ENCODE measurements at places on chromosomes 3 and 15.

DNA sequence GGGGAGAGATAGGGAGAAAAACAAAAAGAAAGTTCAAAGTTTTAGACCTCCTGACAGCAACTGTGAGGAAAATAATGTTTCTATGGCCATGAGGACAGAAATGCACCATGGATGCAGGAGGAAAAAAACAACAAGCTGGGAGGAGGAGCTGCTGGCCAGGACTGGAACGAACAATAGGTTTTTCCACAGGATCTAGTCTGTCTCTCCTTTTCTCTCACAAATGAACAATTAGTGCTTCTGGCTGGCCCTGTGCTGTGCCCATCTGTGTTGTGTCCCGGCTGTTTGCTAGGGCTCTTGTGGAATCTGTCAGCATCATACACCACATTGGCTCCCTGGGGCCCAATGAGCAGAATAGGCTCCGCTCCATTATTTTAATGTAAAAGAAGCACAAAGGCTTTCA, 15.2 kb downstream of the GK5 start:
- DNase-seq = no peak

DNA sequence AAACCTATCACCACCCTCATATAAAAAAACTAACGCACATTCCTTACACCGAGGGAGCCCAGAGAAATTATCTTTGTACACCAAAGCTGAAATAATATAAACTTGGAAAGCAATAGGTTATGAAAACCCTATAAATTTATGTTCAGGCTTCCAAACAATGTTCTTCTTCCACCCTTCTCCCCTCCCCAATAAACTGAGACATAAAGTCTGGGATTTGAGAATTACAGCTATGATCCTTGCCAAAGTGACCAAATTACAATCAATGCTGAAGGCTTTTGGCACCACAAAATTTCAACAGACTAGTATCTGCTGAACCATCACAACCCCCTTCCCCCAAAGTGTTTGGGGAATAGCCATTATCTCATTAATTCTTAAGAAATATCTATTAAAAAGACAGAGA, 237.8 kb downstream of the FMN1 start:
- DNase-seq = no peak

DNA sequence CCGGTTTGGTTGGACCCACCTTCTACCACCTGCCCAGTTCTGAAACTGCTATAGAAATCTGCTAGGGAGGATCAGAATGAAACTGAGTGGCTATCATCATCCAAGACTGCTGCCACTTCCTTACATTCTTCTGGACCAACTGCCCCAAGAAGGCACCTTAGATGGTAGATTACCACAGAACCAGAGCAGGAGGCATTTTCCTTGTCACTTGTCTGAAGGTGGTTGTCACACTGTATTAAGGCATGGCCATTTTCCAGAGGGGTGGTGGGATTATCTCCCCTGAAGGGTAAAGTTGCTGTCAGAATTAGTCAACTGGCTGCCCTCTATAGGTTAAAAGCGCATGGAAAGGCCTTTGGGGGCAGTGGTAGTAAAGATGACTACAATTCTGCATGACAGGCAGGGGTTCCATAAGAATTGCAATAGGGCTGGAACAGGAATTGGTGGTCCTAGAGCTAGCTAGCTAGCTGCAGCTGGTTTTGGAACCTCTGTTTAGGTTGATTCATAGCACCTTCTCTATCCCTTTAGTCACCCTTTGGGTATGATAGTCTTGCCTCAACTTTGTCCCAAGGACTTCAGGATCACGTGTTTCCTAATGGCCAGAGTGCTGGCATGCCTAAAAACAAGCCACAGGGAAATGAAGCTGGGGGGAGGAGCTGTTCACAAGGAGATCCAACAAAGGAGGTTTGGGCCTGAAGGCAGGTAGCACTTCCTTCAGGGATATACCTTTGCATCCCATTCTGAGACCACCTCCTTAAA, 4.8 kb upstream of the CSPG5 start:
- DNase-seq = no peak

DNA sequence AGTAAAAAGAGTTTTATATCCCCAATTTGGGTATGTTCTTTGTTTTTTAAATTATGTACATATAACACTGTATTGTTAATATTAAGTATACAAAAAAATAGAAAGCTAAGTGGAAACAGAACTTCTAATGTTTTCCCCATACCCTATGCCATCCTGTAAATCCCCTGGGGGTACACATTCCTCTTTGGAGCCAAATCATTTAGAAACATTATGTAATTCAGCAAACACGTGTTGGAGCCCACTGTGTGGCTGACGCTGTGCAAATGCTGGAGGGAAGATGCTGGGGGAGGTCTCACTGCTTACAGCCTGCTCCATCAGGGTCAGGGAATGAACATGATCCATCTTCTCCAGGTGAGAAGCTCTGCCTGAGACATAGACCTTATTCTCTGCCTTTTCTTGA, 52.8 kb downstream of the CRTC3 start:
- DNase-seq = no peak

GRCh38 chr3:120498556-120499346, 48.0 kb upstream of the FSTL1 start:
- DNase-seq = no peak

- no peak for DNase-seq
These were observed 22.4 kb downstream of the CIAO2A start for GRCh38 chr15:64070965-64071851.

DNA sequence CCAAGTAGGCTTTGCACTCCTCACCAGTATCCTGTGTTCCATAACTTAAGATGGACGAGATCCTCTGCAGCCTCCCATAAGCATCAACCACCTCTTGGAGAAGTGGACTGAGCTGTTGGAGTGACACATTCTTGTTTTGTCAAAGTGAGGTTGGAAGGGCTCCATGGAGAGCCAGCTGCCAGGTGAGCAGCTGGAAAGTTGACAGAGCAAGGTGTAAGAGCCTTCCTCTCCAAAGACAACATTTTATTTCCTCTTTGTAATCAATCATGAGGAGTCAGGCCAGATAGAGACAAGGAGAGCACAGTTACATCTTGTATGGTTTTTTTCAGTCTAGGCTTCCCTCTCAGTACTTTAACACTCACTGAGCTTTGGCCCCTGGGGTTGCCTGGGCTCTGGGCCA, 5.1 kb downstream of the ABI3BP start:
- no peak for DNase-seq

DNA sequence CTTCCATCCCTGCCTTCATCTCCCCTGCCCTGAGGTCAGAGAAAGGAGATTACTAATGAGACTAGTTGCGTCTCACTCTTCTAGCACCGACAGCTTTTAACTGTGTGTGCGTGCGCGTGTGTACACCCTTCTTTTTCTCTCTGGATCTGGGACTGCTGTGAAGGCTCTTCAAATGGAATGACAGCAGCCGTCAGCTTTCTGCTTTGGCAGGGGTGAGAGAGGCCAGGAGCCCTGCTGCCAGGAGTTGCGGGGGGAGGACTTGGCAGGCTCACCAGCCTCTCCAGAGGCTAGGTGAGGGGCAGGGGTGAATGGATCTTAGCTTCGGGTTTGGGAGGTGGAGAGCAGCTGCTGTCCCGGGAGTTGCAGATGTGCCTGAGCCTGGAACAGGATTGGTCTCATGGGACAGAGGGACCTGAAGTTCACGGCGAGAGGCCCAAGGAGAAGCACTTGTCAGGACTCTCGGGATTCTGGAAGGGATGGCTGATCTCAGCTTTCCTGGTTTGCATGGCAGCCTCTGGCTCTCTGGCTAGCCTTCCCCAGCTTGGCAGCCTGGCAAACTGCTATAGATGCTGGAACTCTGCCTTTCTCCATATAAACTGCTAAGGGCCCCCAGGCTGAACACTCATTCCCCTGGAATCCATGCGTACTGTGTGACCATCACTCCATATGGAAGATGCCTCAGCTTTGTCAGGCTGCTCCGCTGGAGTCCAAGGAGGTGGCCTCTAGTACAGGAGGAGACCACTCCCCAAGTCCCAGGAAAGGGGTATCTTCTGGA, 16.6 kb downstream of the TEX264 start:
- DNase-seq = no peak

DNA sequence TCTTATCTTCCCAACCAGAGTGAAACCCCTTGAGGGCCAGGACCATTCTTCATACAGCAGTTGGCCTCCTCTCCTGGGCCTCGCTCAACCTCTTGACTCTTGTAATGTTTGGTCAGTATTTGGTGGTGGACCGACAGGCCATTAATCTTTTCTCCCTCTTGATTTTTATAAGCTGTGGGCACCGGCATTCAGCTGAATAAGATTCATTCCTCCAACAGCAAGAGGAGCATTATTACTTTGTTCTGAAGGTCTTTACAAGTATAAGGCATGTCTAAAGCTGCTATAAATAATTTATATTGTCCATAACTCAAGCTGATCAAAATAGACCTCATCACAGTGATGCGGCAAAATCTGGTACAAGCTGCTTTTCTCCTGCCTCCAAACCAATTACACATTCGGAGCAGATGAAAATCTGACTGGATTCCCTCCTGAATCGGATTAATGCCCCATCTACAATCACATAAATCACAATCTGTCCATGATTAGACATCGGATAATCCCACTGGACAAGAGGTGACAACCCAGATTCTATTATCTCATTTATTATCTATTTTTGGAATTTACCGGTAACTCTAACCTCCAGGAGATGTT, 8.4 kb upstream of the ISL2 start:
- DNase-seq = no peak

DNA sequence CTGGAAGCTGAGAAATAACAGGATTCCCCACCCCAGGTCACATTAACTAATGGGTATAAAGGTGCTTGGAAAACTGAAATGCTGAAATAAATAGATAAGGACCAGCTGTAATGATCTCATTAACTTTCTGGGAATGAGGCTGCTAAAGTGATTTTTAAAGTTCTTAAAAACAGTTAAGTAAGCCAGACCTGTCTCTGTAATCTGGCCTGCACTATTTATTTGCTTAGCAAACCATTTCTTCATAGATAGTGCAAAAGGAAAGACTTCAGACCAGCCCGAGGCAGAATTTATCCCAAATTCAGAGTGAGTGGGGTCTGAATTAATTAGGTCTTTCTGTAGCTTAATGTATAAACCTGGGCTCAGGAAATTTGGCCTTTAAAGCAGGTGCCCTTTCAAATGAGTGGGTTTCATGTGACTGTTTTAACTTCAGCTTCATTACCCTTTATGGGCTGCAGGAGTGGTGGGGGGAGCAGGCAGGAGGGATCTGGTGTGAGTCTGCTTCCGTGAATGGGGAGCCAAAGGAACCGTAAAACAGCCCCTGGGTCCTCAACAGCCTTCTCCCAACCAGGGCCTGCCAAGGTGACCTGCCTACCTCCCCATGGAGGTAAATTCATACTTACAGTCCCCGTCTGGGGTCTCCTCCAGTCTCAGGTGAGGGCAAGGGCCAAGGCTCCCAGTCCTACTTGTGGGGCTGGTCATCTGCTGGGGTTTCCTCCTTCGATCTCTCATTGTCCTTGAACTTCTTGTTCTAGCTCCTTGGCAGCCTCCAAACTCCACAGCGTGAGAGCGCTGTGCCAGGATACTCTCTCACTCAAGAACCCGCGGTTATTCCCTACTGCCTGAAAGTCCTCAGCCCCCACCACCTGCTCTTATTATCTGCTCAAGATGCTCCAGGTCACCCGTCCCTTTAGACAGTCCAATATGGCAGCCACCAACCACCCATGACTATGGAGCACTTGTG, 31.2 kb downstream of the MAGEF1 start:
- DNase-seq = no peak

DNA sequence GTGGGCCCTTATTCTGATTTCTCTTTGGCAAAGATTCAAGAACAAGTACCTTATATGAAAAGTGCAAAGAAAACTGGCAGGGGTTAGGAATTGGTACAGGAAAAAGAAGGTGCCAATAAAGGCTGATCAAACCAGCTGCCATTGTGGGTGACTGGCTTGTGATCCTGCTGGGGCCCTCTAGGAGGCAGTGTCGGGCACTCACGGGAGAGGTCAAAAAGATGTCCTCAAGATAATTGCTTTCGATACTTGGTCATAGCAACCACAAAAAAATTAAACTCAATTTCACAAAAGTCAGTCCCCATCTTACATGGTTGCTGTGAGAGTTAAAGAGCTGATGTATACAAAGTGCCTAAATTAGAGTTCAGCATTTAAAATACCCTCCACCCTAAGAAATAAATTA, 31.0 kb upstream of the CAV3 start:
- no peak for DNase-seq

- no peak for DNase-seq
These were observed 669.9 kb downstream of the OTOL1 start for GRCh38 chr3:162166543-162166942.

DNA sequence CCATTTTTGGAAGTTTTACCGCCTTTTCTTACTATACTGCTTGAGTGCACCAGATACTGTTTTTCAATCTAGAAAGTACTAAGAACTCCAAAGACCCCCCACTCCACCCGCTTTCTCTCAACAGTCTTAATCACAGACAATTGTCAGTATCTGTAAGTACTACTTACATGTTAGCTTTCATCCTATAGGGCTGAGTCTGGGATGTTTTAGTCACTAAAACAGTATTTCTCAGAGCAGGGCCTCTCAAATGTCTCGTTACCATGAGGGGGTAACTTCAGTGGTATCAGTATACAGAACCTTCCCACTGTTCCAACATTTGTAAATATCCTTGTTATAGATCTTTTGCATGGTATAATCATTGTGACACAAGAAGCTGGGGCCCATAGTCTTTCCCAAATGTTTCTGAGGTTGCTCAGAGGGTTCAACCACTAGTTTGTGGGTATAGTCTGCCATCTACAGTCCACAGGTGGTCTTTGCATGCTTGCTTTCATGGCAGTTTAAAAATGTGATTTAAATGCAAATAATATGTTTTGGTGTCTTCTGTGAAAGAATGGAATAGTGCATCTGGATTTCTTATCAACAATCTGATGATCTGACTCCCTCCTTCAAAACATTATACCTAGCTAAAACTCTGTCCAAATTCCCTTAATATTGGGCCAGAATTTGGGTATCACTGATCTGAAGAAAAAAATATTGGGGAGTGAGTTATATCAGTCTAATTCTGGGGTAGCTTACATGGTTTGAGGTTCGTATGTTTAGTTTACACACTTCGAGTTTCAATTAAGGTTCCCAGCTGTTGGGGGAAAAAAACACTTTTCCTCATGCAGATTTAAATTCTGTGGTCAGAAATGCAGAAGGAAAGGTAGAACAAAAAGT, 18.0 kb upstream of the DNAJC13 start:
- peak; percentile 41 for DNase-seq

GRCh38 chr3:184539801-184540435, 21.7 kb upstream of the EPHB3 start:
- no peak for DNase-seq

Measured in CD4-positive, alpha-beta T cell treated with Interleukin-21 for 1 hour (primary cell).